ENCODE measurements at places on chromosomes 3 and 15. TPM values are rescaled to one million over a fixed set of nuclear protein-coding genes. Genes with fewer than 3 reads are reported as not detected.

PLXNB1 gene
- total RNA-seq = 31.4 TPM

SORD gene
- 4.9 TPM for total RNA-seq

FANCD2OS gene
- 0.66 TPM for total RNA-seq

PRR20G gene
- not detected for total RNA-seq

SELENOS gene
- 60.2 TPM for total RNA-seq

TRPC1 gene
- total RNA-seq = 24.2 TPM

CTXN2 gene
- 0.10 TPM for total RNA-seq

THBS1 gene
- total RNA-seq = 32.4 TPM

GOLGA8N gene
- total RNA-seq = 3.6 TPM

EFHB gene
- 1.5 TPM for total RNA-seq

TNNC1 gene
- total RNA-seq = 22.5 TPM

IL12A gene
- 2.4 TPM for total RNA-seq
